ENCODE measurements at places on chromosomes 1 and 21.

DNA sequence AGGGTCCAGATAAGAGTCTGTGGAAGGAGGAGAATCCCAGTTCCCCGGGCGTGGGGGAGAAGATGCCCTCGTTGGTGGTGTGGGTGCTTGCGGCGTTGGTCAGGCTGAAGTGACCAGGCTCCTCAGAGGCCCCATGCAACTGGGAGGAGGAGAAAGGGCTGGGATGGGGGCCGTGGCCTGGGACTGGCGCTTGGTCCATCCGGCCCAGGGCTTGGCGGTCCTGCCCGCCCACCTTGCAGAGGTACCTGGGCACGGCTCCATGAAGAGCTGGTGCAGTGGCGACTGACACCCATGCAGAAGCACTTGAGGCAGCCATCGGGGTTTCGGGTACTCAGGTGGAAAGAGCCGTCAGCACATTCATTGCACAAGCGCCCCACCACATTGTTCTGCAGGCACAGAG lies 60.8 kb downstream of the HSPG2 start:
- DNase-seq, result no peak

DNA sequence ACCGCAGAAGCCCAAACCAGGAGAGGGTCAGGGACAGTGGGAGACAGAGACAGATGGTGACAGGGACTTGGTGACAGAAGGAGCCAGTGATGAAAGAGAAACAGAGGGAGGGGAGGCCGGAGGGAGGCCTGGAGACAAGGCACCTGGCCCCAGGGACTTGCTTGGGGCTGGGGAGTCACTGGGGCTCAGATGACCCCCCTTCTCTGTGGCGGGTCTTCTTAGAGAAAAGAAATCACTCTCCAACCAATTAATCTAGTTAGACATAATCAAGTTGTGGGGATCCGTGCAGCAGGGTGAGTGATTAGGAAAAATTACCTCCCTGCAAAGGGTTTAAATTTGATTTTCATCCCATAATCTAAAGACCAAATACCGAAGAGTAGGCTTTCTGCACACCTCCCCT lies 519.8 kb downstream of the PTPRU start:
- DNase-seq, result no peak

GRCh38 chr1:10755970-10756521 lies 40.4 kb downstream of the CASZ1 start:
- no peak for DNase-seq

- DNase-seq, result no peak
Observed at GRCh38 chr1:1624443-1625403, 7.2 kb upstream of the MMP23B start.

GRCh38 chr1:16979475-16980327 lies 719 bp downstream of the MFAP2 start:
- DNase-seq, result no peak
